BJ (cell line): ENCODE measurements at places on chromosomes 7 and 10.

- DNase-seq, result no peak
Measured at GRCh38 chr7:1210321-1210978, 22.2 kb upstream of the UNCX start.

- no peak for DNase-seq
Measured at GRCh38 chr7:37265006-37265405, 183.7 kb downstream of the ELMO1 start.

DNA sequence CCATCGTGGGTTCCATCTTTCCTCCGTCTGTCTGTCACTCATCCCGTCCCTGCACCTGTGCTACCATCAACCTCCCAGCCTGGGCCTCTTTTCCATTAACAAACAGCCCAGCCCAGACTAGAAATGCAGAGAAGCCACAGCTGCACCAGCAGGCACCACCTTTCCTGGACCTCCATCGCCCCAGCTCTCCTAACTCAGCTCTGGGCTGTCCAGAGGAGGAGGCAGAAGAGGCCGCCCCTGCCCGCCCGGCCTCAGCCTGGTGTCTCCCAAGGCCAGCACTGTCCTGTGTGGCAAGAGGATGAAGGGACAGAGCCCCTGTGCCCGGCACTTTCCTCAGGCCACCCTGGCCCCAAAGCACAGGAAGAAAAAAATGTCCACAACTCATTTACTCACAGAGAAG, 225.6 kb downstream of the PTPRN2 start:
- no peak for DNase-seq

GRCh38 chr7:120792861-120793130, 65.1 kb downstream of the TSPAN12 start:
- no peak for DNase-seq

- no peak for DNase-seq
Measured at GRCh38 chr7:64965594-64965993, 25.2 kb downstream of the ZNF117 start.

- DNase-seq, result no peak
Measured at GRCh38 chr10:48457949-48458661, 146.8 kb downstream of the ARHGAP22 start.

GRCh38 chr7:84981055-84981976, 205.5 kb downstream of the SEMA3D start:
- no peak for DNase-seq
